Small intestine (tissue), 16 donors: ENCODE measurements at places on chromosomes 4 and X.

GRCh38 chrX:77415161-77415560, 32.0 kb upstream of the FGF16 start:
- no peak for DNase-seq

DNA sequence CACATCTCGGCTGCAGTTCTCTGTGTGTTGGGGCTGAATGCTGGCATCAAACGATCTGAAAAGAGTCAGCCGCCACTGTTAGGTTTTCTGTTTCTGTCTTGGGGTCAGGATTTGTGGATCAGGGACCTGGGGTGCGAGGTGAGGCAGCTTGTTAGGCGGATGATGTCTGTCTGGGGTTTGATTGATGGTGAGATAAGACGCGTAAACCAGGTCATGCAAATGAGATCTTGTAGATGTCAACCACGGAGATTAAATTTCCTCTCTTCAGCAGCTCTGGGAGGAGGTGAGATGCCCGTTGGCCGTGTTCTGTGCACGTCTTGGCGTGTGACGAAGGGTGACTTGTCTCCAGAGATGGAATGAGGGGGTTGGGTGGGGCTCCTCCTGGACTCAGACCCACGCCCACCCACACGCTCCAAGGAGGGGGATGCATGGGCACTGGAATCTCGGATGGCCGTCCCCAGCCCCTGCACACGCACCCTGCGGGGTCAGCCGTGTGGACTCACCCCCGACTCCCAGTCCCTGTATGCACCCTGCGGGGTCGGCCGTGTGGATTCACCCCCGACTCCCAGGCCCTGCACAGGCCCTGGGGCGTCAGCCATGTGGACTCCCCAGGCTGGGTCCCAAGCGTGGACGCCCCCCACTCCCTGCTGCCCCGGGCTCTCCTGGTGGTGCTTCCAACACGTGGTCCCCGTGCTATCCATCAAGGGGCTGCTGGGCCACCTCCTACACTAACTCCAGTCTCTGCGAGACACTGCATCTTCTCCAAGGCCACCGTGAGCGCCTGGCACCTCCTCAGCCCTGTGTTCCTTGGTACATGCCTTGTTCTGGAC, 16.0 kb upstream of the UVSSA start:
- DNase-seq: peak; percentile 48

DNA sequence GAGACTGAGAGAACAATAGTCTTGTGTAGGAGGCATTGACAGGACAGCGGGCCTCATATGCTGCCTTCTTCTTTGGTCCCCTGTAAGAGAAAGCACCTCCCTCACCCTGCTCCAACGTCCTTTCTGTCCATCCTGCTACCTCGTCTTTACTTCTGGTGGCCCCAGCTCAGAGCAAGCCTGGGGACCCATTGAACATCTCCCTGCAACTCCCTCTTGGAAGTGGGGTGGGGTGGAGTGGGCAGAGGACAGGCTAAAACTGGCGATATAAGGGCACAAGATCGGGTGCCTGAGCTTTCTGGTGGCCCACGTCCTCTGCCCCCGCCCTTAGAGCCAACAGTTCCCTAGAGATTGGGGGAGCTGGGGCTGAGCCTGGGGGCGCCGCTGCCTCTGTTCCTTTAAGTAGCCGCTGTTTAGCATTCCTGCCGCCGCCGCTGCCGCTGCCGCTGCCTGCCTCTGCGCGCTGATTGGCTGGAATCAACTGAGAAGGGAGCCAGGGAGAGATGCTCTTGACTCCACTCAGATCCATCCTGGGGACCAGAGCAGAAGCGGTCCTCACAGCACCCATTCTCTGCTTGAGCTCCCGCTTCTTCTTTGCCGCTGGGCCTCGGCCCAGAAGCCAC, at the start of gene DLG3:
DLG3 (plus strand) TSS at position 510 of the 620 bp plus-strand sequence. CDS start 367 bp downstream, outside the sequence.
- peak; percentile 25 for DNase-seq

DNA sequence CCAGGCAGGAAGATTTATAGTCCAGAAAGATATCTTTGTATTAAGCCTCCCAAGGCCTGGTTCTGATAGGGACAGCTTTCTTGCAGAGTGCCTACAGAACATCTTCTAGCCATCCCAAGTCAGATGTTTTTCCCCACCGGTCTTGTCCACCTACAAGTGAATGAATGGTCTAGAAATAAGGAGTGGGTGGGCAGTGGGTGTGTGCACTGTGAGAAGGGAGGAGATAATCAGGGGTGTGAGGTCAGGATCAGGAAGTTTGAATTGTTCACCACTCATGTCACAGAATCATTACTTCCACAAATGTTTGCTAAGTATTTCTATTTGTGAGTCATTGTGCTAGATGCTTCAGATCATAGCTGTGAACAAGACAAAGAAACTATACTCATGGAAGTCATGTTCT, 332.6 kb downstream of the NKX6-1 start:
- no peak for DNase-seq

DNA sequence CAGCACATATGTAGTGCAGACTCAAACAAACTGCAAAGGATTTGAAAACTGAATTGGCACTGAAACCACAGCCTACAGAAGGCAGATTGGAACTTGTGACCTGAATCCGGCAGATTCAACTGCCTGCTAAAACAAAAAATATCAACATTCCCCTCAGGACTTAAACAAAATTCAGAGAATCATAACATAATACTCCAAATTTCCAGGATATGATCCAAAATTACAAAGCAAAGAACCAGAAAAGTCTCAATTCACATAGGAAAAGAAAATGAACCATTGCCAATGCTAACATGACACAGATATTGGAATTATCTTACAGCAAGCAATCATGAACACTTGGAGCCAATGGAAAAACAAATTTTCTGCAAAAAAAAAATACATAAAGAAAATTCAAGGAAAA, 250.4 kb downstream of the PRDM5 start:
- no peak for DNase-seq

DNA sequence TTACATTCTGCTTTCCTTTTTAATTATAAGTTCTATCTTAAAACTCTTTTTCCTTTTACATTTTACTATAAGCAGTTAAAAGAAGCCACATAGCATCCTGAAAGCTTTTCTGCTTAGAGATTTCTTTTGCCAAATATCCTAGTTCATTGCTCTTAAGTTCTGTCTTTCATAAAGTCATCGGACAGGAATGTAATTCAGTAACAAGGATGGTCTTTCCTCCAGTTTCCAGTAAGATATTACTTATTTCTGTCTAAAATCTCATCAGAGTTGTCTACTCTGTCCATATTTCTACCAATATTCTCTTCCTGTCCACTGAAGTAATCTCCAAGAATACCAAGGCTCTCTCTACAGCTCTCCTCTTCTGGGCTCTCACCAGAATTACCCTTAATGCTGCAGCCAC, 37.5 kb upstream of the ADH1C start:
- no peak for DNase-seq

- no peak for DNase-seq
Measured at GRCh38 chr4:41204400-41204978, 9.9 kb downstream of the APBB2 start.
